ENCODE measurements at places on chromosomes 6 and 20.

DNA sequence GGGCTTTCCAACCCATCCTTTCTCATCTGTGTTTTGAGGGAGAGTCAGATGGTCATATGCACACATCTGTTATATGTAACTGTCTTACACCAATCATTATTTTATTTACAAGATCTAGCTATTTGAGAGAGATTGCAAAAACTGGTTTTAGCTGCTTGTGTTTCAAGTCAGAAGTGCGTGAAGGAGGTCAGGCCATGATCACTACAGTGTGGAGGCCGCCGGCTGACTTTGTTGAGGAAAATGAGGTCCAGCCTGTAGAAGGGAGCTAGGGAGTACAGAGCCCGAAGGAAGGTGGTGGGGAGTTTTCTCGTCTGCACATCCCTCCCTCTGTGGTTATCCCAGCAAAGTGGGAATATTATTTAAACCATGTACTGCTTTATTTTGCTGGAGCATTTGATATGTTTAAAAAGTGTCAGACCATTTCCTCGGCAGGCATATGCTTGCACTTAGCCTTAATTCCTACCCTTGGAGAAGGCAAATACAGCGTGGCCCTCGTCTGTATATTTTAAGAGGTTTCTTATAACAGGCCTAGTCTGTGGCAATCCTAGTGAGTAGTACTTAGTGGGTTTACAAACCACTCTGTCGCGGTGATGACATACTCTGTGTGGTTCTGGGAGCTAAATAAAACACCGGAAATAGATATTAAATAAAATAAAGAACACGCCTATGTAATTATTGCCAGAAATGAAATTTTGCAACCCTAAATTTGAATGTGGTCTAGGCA is 95.6 kb downstream of the UST start:
- H3K4me3 ChIP-seq, result no peak overlapping the region
- no peaks in the 10 kb centered on the region for H3K36me3 ChIP-seq
- H3K4me1 ChIP-seq, result no peaks in the 10 kb centered on the region
- no peaks in the 10 kb centered on the region for H3K27me3 ChIP-seq

- H3K4me1 ChIP-seq, result peaks cover 33% of the 10 kb centered on the region
- H3K27ac ChIP-seq, result peak overlapping the region; percentile 79
- peaks cover 5% of the 10 kb centered on the region for H3K36me3 ChIP-seq
- no peak for DNase-seq
- no peaks in the 10 kb centered on the region for H3K27me3 ChIP-seq
These were observed 952 bp upstream of the BRPF3 start for GRCh38 chr6:36195471-36196112.

GRCh38 chr6:35370124-35370741 is 27.9 kb downstream of the PPARD start:
- H3K4me1 ChIP-seq, result peaks cover 53% of the 10 kb centered on the region
- no peak for DNase-seq
- peak overlapping the region; percentile 2 for H3K4me3 ChIP-seq
- H3K27ac ChIP-seq, result peak overlapping the region; percentile 46
- no peaks in the 10 kb centered on the region for H3K36me3 ChIP-seq

DNA sequence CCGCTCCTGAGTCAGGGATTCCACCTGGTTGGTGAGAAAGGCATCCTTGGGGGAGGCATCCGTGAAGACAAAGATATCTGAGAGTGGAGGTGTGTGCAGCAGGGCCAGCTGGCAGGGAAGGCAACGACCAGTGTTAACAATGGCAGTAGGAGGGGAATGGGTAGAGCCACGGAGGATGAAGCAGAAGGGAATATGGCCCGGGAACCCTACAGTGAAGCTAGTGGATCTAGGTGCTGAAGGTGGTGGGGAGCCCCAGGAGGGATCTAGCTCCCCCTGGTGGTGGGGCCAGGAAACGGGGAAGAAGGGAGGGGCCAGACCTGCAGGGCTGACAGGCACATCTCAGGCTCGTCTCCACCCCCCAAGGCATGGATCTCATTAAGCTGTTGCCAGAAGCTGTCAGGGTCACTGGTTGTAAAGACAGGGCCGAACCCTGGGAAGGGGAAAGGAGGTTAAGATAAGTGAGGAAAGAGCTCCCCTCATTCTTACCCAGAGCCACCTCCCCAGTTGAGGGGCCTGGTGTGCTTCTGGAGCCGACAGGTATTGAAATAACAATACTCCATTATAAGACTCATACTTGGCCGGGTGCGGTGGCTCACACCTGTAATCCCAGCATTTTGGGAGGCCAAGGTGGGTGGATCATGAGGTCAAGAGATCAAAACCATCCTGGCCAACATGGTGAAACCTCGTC is 7.3 kb downstream of the VWA7 start:
- H3K4me1 ChIP-seq, result peaks cover 49% of the 10 kb centered on the region
- peak; percentile 80 for DNase-seq
- H3K4me3 ChIP-seq, result no peak overlapping the region
- no peaks in the 10 kb centered on the region for H3K27me3 ChIP-seq

DNA sequence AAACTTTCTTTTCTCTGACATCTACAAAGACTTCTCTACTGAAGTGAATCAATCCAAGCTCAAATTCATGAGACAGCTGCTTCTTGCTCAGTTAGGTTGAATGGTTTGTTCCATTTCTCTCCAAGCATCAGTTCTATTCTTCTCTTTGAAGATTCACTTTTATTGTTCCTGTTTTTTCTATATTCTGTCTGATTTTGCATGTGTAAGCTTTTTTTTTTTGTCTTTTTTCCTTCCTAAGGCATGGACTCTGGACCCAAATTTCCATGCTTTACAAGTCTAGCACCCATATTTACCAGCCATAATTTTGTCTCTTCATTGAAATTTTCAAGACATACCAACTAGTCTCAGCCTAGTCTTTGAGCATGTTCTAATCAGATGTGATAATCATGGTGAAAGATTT is 25.9 kb upstream of the STXBP5 start:
- H3K4me3 ChIP-seq, result no peak overlapping the region
- H3K4me1 ChIP-seq, result no peaks in the 10 kb centered on the region
- no peaks in the 10 kb centered on the region for H3K27me3 ChIP-seq
- no peaks in the 10 kb centered on the region for H3K36me3 ChIP-seq

DNA sequence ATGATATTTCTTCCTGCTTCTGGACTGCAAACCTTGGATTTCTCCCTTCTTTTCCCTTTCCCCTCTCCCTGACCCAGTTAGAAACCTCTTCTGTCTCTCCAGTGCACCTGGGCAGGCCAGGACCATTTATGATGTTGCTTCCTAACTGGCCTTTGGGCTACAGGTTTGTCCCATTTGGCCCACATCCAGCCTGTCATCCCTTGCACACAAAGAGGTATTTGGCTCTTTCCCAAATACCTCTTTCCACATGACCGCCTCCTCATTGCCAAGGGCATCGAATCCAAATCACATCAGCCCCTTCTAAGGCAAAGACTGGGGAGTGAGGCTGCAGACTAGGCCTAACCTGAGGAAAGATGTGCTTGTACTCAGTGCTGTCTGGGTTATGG is 13.6 kb downstream of the FGD2 start:
- no peaks in the 10 kb centered on the region for H3K36me3 ChIP-seq
- H3K4me1 ChIP-seq, result peaks cover 42% of the 10 kb centered on the region
- H3K4me3 ChIP-seq, result no peak overlapping the region
- H3K27ac ChIP-seq, result no peak overlapping the region
- no peak for DNase-seq

DNA sequence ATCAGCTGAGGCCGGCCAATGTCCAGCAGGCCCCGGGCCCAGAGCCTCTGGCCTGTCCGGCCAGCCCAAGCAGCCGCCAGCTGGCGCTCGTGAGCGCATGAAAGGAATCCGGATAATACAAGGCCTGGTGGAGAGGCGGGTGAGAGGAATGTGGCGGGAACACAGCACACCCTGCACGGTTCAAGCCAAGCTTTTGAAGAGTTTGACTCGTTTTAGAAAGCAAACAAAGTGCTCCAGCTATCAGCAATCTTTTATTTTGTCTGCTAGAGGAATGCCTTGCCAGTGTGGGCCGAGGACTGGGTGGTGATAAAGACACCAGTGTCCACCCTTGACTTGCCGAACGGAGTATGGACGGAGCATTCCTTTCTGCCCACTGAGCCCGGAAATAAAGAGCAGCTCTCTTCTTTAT is 9.3 kb upstream of the NEDD9 start:
- no peaks in the 10 kb centered on the region for H3K27me3 ChIP-seq
- DNase-seq, result no peak
- peaks cover 7% of the 10 kb centered on the region for H3K36me3 ChIP-seq
- H3K27ac ChIP-seq, result no peak overlapping the region

GRCh38 chr6:129748901-129749748 is 39.1 kb upstream of the ARHGAP18 start:
- no peaks in the 10 kb centered on the region for H3K27me3 ChIP-seq
- peak overlapping the region; percentile 72 for H3K27ac ChIP-seq
- DNase-seq, result no peak
- peak overlapping the region; percentile 12 for H3K4me3 ChIP-seq
- H3K4me1 ChIP-seq, result peaks cover 28% of the 10 kb centered on the region
- no peaks in the 10 kb centered on the region for H3K36me3 ChIP-seq

GRCh38 chr20:10609276-10609675 is 64.5 kb downstream of the JAG1 start:
- no peak overlapping the region for H3K27ac ChIP-seq
- H3K4me3 ChIP-seq, result no peak overlapping the region
- peaks cover 2% of the 10 kb centered on the region for H3K36me3 ChIP-seq
- no peaks in the 10 kb centered on the region for H3K4me1 ChIP-seq
- no peaks in the 10 kb centered on the region for H3K27me3 ChIP-seq
- DNase-seq, result no peak

- no peak overlapping the region for H3K27ac ChIP-seq
- DNase-seq, result no peak
- no peaks in the 10 kb centered on the region for H3K36me3 ChIP-seq
- H3K27me3 ChIP-seq, result no peaks in the 10 kb centered on the region
- H3K4me1 ChIP-seq, result peaks cover 37% of the 10 kb centered on the region
These were observed 97.5 kb downstream of the ARMC2 start for GRCh38 chr6:108945681-108946159.

DNA sequence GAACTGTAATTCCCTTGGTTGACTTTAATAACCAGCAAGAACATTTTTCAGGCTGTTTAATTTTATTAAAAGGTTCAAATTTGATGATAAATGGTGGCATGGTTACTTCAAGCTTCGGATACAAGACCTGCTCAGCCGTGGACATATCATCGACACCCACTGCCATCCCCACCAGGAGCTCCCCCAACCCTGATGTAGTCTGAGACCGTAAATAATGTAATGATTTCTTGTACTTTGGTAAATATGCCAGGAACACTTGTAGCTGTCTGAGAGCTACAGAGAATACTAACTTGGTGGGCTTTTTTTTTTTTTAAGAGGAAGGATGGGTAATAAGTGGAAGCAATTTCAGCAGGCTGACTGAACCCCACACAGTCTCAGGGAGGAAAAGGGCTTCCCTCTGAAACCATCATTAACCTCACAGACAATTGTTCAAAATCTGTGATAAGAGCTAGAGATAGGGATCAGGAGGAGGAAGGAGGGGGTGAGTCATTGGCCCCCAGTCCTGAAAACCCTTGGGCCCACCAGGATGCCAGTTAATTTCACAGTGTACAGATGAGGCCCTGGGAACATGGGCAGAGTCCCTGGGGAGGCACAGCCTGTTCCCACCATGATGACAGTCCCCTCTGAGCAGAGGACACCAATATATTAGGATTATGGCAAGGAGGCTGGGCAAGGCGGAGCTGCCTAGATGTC is 56.0 kb downstream of the APCDD1L start:
- no peak overlapping the region for H3K27ac ChIP-seq
- no peak for DNase-seq
- no peaks in the 10 kb centered on the region for H3K36me3 ChIP-seq
- no peaks in the 10 kb centered on the region for H3K4me1 ChIP-seq
- H3K27me3 ChIP-seq, result no peaks in the 10 kb centered on the region

DNA sequence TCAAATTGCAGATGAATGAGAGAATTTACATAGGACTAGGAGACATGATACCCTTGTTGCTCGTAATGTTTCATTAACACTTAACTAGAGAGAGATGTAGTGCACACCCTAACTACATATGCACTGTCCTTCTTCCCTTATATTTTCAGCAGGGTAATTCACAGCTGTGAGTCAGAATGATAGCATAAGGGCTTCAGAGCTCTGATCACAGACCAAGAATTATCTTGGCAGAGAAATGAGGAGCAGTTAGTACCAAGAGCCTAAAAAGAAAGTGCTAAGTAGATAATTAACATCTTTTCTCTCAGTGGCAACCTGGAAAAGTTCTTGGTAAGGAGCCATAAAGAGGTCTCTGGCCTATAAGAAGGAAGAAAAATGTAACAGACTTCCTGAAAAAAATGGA is 35.8 kb downstream of the GRIK2 start:
- no peaks in the 10 kb centered on the region for H3K27me3 ChIP-seq
- H3K4me1 ChIP-seq, result no peaks in the 10 kb centered on the region
- DNase-seq, result no peak
- H3K36me3 ChIP-seq, result no peaks in the 10 kb centered on the region
- no peak overlapping the region for H3K4me3 ChIP-seq
